Prostate gland (tissue), 2 donors: ENCODE measurements at places on chromosomes 12 and 14. TPM values are rescaled to one million over a fixed set of nuclear protein-coding genes. Genes with fewer than 3 reads are reported as not detected.

DNA sequence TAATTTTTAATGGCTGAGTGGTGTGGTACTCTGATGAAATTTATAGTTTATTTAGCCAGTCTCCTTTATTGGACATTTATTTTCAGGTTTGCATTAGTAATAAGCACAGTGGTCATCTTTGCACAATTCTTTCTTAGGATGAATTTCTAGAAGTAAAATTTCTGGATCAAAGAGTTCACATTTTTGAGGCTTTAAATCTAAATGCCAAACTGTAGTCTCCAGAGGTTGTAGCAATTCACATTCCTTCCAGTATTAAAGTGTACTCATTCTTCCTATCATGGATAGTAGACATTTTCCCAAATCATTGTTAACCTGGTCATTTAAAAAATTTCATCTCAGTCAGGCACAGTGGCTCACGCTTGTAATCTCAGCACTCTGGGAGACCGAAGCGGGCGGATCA, 24.8 kb downstream of the SLC39A9 start:
- no peak for DNase-seq

- DNase-seq, result no peak
Measured at GRCh38 chr14:74377976-74378690, 29.9 kb downstream of the VRTN start.

DNA sequence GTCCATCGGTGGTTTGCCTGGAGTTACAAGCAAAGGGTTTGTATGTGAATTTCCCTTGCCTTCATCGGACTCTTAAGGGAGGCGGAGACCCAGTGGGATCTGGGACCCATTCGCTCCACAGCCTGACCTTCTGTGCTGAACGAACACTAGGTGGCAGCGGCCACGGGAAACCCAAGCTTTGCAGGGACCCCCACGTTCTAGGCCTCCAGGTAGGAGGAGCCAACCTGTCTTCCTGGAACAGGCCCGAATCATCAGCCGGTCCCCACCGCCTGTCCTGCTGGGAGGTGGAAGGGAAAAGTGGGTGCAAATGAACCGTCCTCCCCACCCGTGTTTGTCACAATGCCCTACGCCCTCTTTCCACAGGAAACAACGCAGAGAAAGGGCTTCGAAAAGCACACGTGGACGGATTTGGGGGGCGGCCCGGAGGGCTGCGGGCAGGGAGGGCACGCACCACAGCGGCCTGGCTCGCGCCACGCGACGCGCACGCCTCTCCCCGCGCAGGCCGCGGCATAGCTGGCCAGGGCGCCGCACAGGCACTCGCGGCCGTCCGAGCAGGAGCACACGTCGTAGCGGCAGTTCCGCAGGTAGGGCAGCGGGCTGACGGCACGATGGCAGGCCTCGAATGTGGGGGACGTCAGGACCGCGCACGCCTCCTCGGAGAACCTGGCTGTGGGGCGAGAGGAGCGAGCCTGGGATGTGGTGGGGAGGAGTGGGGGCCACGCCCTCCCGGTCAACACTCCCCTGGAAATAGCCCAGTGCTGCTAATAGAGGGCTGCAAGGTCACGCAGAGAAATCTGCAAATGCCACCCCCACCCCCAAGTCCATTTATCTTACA, 67.8 kb downstream of the VWF start:
- DNase-seq, result no peak

DNA sequence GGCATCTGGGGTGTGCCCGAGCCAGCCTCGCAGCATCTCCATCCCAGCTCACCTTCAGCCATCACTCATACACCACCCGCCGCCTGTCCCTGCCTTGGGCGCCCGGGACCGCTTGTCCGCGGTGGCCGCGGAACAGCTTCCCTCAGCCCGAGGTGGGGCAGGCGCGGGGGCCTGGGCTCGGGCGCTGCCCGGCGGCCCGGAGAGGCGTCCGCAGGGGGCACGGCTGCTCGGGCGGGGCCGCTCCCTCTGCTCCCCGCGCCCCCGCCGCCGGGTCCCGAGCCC, 430 bp downstream of the SLC41A2 start:
- no peak for DNase-seq

- no peak for DNase-seq
Measured at GRCh38 chr12:24928131-24928530, 20.8 kb downstream of the BCAT1 start.

GRCh38 chr12:122473543-122474323, 27.0 kb downstream of the ZCCHC8 start:
- no peak for DNase-seq

GRCh38 chr12:59629890-59630289, 34.1 kb downstream of the SLC16A7 start:
- DNase-seq, result no peak

GRCh38 chr12:62774794-62775193, 160.2 kb downstream of the PPM1H start:
- DNase-seq, result no peak

DNA sequence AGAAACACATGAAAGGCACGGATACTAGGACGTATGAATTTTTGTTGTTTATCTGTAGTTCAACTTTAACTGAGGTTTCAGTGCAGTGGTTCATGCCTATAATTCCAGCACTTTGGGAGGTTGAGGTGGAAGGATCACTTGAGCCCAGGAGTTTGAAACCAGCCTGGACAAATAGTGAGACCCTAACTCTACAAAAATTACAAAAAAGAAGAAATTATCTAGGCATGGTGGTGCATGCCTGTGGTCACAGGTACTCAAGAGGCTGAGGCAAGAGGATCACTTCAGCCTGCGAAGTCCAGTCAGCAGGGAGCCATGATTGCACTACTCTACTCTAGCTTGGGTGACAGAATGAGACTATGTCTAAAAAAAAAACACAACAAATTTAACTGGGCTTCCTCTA, 8.0 kb downstream of the KRT6B start:
- no peak for DNase-seq

Gene KRT74
- total RNA-seq, result 0.45 TPM

Gene NDUFA9
- 38.8 TPM for total RNA-seq

Gene POP5
- total RNA-seq, result 45.2 TPM

Gene UTP20
- 26.6 TPM for total RNA-seq

Gene SIRT4
- total RNA-seq, result 0.96 TPM
